ENCODE measurements at places on chromosomes 3 and 15.
A peak's percentile ranks its signal among the peaks of the same experiment; 100 is the strongest.

GRCh38 chr3:105559856-105560255 lies 193.1 kb downstream of the ALCAM start:
- H3K4me3 ChIP-seq = no peak overlapping the region
- H3K27ac ChIP-seq = no peak overlapping the region

DNA sequence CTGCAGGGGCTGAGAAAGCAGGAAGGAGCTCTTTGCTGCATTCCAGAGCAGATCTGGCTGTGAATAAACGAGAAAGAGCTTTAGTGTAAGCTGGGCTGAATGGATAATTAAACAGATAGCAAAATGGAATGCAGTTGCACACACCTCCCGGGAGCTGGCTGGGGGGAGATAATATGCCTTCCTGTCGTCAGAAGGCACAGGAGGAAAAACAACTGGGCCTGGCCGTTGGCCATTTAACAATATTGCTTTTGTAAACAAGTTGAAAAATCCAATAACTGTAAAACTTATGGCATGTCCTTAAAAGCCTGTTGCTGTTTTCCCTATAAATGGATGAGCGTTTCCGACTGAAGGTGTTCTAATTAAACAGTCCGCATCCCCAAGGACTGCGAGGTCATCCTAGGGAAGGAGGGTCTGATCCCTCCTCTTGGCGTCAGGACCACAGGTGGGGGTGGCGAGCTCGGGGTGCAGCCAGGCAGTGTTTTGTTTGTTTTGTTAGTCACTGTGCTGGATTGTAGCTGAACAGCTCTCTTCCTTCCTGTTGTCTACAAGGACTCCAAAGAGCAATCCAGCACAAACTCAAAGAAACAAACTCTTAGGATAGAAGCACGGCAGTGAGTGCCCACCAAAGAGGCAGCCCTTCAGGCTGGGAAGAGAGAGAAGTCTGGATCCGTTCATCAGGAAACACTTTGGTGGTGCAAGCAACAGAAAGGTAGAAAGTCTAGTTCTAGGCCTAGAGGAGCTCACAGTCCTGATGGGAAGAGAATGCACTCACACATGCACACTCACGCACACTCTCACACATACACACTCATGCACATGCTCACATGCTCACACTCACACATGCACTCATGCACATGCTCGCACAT lies 133.4 kb upstream of the SMAD3 start:
- DNase-seq = peak; percentile 51
- H3K27me3 ChIP-seq = no peaks in the 10 kb centered on the region
- H3K4me1 ChIP-seq = peaks cover 11% of the 10 kb centered on the region

- no peaks in the 10 kb centered on the region for H3K36me3 ChIP-seq
- DNase-seq = no peak
- no peaks in the 10 kb centered on the region for H3K4me1 ChIP-seq
- no peak overlapping the region for H3K4me3 ChIP-seq
- peaks cover 3% of the 10 kb centered on the region for H3K27me3 ChIP-seq
These were observed 327.5 kb downstream of the UACA start for GRCh38 chr15:70435872-70436271.

GRCh38 chr15:100230784-100231183 lies 111.0 kb downstream of the ADAMTS17 start:
- no peak overlapping the region for H3K4me3 ChIP-seq
- no peak for DNase-seq
- no peak overlapping the region for H3K27ac ChIP-seq

GRCh38 chr3:170865209-170866094 lies 4.5 kb downstream of the RPL22L1 start:
- H3K27ac ChIP-seq = no peak overlapping the region
- H3K4me3 ChIP-seq = no peak overlapping the region
- DNase-seq = no peak
- H3K4me1 ChIP-seq = peaks cover 2% of the 10 kb centered on the region
- H3K36me3 ChIP-seq = peaks cover 4% of the 10 kb centered on the region

GRCh38 chr3:196049653-196050052 lies 32.2 kb downstream of the TFRC start:
- peaks cover 62% of the 10 kb centered on the region for H3K36me3 ChIP-seq
- H3K4me3 ChIP-seq = no peak overlapping the region
- no peak for DNase-seq
- no peaks in the 10 kb centered on the region for H3K4me1 ChIP-seq
- no peak overlapping the region for H3K27ac ChIP-seq

DNA sequence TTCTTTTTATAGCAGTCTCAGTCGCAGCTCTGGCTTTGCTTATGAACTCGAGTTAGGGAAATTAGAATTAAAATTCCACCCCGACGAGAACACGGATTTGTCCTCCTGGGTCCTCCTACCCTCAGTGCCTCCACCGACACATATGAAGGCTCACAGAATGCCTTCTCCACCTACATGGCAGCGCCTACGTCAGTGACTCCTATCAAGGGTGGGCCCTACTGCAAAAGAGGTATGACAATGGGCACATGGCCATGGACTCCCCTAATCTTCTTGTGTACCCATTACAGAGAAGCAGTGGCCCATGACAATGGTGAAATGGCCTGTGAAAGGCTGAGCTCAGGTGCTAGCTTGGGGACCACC lies 173.0 kb upstream of the TLE3 start:
- H3K4me3 ChIP-seq = no peak overlapping the region
- H3K27me3 ChIP-seq = no peaks in the 10 kb centered on the region
- no peaks in the 10 kb centered on the region for H3K36me3 ChIP-seq
- no peak overlapping the region for H3K27ac ChIP-seq
- H3K4me1 ChIP-seq = peaks cover 8% of the 10 kb centered on the region
- no peak for DNase-seq

- DNase-seq = no peak
- H3K27me3 ChIP-seq = no peaks in the 10 kb centered on the region
- H3K4me1 ChIP-seq = peaks cover 2% of the 10 kb centered on the region
- peaks cover 18% of the 10 kb centered on the region for H3K36me3 ChIP-seq
- H3K27ac ChIP-seq = no peak overlapping the region
These were observed 40.5 kb upstream of the LDHAL6B start for GRCh38 chr15:59166166-59166565.

DNA sequence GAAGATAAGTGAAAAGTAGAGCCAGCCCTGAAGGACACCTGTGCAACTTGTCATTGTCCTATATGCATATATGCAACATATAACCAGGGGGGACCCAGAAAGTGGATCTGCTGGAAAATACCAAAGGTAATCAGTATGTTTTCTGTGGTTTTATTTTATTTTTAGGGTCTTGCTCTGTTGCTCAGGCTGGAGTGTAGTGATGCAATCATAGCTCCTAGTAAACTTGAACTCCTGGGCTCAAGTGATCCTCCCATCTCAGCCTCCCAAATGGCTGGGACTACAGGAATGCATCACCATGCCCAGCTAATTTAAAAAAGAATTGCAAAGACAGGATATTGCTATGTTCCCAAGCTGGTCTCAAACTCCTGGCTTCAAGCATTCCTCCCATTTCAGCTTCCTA lies 18.0 kb upstream of the ALDH1A2 start:
- H3K27ac ChIP-seq = no peak overlapping the region
- DNase-seq = no peak
- no peaks in the 10 kb centered on the region for H3K36me3 ChIP-seq
- H3K4me3 ChIP-seq = no peak overlapping the region
- H3K4me1 ChIP-seq = no peaks in the 10 kb centered on the region
- no peaks in the 10 kb centered on the region for H3K27me3 ChIP-seq

- no peak overlapping the region for H3K27ac ChIP-seq
- peaks cover 80% of the 10 kb centered on the region for H3K36me3 ChIP-seq
- no peak overlapping the region for H3K4me3 ChIP-seq
- H3K4me1 ChIP-seq = no peaks in the 10 kb centered on the region
These were observed 37.3 kb downstream of the CYFIP1 start for GRCh38 chr15:22942877-22943276.
